ENCODE measurements at places on chromosomes 12 and 14. TPM values are rescaled to one million over a fixed set of nuclear protein-coding genes. Genes with fewer than 3 reads are reported as not detected.

- no peak for DNase-seq
Observed at GRCh38 chr14:64686282-64686615, 18.0 kb upstream of the PLEKHG3 start.

The BRF1 gene
- 20.5 TPM for total RNA-seq

The VWF gene
- 6.4 TPM for total RNA-seq

The LRTM2 gene
- not detected for total RNA-seq

GRCh38 chr12:49079793-49080192 is 10.0 kb upstream of the RHEBL1 start:
- no peak for DNase-seq

GRCh38 chr12:106816231-106816630 is 41.7 kb downstream of the RIC8B start:
- DNase-seq: no peak

The CISTR gene
- total RNA-seq: not detected

All from left lobe of liver (tissue), 2 donors.